ENCODE measurements at places on chromosomes 16 and 17.

DNA sequence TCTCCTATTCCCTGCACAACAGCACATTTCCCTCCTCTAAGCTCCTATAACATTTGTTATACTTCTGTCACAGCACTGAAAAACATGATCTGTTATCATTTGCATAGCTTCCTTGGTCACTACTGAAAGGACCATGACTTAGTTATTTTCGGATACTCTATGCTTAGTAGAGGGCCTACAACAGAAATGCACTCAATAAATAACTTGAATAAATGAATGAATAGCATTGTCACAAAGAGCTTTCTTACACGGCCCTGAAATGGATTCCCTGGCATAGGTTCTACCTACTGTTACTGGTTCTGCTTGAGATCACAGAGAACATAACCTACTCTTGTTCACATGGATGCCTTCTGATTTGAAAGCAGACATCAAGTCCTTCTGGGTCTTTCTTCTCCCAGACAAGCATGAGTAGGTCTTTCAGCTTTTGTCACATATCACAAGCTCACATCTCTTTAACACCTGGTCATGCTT is 41.6 kb downstream of the MYO1D start:
- DNase-seq = no peak

DNA sequence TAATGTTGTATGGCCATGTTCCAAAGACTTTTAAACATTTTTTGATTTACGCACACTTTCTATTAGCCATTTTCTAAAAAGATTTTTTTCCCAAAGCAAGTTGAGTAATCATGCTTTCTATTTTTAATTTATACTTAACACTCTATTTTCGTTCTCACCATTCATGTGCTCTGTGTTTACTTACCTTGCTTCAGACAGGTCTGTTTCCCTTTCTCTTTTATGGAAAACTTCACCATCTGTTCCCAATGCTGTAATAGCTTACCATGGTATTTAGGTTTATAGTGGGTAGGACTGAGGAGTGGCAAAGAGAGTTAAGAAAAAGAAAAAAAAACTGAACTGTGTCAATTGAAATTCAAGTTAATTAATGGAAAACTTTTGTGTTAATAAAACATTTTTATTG is 37.5 kb upstream of the KCNJ16 start:
- no peak for DNase-seq

GRCh38 chr17:78525511-78526160 is 51.6 kb downstream of the DNAH17 start:
- no peak for DNase-seq

DNA sequence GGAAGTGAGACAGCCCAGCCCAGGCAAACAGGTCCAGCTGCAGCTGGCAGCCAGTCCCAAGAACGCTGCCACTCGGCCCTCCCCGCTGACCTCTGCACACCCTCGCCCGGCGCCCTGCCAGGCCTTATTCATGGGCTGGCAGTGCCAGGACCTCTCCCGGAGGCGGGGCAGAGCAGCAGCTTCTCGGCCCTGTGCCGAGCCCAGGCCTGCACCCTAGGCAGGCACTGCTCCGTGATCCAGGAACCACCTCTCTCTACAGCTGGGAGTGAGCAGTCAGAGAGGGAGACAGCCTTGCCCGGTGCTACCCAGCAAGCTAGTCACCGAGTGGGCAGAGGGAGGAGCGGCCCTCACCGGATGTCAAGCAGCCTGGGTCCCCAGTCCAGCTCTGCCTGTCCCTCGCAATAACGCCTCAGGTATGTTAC is 79.9 kb upstream of the CBX4 start:
- DNase-seq = no peak

GRCh38 chr17:63364387-63364786 is 81.7 kb downstream of the CYB561 start:
- DNase-seq = no peak

DNA sequence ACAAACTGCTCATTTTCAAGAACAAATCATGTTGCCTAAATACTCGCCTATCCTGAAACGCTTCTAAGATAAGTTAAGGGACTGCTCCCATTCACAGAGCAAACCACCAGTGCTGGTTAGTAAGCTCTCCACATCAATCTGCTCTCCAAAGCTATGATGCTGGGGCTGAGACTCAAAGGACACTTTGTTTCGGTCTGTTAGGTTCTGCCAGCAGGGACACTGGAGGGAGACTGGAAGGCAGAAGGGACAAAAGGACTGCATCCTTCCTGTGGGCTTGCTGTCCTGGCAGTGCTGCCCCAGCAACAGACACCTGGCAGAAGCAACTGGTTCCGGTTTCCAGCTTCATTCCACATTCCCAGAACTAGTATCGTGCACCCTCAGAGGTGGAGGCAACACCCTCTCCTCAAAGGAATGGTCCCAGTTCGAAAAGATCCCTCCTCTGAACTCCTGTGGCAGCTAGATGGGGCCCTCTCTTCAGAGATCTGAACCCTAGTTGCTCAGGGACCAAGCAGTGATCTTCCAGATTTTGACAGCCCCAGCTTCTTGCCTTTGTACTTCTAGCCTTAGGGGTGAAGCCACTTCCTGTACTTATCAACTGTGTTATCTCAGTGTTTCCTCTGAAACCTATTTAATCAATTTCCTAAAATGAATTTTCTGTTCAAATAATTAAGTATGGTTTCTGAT is 73.4 kb upstream of the GSG1L start:
- DNase-seq = no peak
